ENCODE measurements at places on chromosomes 4 and X.

GRCh38 chr4:155667568-155668511 is 1.2 kb downstream of the GUCY1A1 start:
- no peak for DNase-seq

DNA sequence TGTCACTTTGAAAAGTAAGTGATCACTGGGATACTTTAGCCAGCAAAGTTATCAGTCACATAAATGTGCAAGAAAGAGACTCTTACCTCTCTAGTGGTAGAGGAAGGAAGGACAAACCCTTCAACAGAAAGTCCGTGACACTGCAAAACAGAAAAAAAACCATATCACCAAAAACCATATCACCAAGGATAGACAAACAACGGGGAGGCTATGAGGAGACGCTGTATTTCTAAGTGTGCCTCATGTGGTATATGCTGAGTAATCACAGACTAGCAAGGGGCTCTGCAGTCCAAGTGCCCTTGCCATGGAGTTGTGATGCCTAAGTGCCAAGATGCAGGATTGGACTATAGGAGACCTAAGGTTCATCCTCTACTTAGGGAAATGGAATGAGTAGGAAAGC is 11.5 kb upstream of the HDAC8 start:
- no peak for DNase-seq

DNA sequence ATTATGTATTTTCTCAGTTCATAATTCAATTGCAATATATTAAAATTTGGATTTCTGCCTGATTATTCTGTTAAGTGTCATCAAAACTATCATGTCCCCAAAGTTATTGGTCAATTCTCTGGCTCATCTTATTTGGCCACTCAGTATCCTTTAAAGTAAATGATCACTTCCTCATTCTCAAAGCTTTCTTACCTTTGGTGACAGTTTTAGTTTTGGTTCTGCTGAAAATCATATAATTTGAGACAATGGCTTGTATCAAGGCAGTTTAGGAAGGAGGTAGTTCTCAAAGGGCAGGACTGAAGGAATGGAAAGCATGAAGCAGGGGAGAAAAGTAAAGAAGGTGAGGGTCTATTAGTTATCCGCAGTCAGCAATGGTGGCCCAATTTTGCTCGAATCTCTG is 1832.1 kb downstream of the ARAP2 start:
- no peak for DNase-seq

DNA sequence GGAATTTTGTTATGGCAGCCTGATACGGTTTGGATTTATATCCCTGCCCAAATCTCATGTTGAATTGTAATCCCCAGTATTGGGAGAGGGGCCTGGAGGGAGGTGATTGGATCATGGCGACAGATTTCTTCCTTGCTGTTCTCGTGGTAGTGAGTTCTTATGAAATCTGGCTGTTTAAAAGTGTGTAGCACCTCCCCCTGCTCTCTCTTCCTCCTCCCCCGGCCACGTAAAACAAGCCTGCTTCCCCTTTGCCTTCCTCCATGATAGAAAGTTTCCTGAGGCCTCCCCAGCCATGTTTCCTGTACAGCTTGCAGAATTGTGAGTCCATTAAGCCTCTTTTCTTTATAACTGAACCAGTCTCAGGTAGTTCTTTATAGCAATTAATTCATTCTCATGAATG is 37.9 kb downstream of the SUPT20HL2 start:
- no peak for DNase-seq

DNA sequence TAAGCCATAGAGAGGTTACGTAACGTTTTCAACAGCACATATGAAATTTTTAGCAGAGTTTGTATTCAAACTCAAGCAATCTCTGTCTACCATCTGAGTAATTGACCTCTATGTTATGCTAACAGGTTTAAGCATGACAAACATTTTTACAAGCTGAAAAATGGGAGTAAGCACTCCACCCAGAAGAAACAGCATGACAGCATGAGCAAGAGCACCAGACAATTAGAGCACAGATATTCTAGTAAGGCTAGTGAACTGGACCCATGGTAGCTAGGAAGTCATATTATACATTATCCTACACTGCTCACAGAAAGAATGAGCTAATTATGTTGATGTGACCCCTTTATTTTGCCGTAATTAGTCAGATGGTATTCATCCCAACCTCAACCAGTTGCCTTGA is 200.5 kb downstream of the PABPC4L start:
- DNase-seq: no peak

- no peak for DNase-seq
Measured at GRCh38 chr4:159689526-159689925, 586.6 kb downstream of the RAPGEF2 start.

- DNase-seq: no peak
Measured at GRCh38 chr4:40280586-40280985, 54.5 kb upstream of the CHRNA9 start.

- no peak for DNase-seq
Measured at GRCh38 chr4:124641715-124642381, 70.7 kb downstream of the ANKRD50 start.

DNA sequence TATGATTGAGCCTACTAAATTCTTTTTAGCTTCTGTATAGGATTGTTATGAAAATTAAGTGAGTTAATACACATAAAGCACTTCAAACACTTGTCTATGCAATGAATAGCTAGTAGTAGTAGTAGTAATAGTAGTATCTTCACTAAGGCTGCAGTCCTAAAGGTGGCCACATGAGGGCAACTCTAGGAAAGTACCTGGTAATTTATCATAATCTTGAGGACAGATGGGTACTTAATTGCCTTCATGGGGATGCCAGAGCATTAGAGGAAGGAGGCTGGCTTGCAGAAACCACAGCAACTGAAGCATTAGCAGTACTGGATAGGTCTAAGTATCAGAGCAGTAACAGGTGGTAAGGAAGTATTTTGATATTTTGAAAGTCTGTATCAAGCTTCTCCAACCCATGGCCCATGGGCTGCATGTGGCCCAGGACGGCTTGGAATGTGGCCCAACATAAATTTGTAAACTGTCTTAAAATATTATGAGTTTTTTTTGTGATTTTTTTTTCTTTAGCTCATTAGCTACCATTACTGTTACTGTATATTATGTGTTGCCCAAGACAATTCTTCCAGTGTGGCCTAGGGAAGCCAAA is 17.3 kb downstream of the NIPAL1 start:
- DNase-seq: no peak

- DNase-seq: no peak
Measured at GRCh38 chr4:17109126-17109525, 210.7 kb upstream of the LDB2 start.

GRCh38 chr4:73415807-73416238 is 11.7 kb downstream of the ALB start:
- DNase-seq: no peak

DNA sequence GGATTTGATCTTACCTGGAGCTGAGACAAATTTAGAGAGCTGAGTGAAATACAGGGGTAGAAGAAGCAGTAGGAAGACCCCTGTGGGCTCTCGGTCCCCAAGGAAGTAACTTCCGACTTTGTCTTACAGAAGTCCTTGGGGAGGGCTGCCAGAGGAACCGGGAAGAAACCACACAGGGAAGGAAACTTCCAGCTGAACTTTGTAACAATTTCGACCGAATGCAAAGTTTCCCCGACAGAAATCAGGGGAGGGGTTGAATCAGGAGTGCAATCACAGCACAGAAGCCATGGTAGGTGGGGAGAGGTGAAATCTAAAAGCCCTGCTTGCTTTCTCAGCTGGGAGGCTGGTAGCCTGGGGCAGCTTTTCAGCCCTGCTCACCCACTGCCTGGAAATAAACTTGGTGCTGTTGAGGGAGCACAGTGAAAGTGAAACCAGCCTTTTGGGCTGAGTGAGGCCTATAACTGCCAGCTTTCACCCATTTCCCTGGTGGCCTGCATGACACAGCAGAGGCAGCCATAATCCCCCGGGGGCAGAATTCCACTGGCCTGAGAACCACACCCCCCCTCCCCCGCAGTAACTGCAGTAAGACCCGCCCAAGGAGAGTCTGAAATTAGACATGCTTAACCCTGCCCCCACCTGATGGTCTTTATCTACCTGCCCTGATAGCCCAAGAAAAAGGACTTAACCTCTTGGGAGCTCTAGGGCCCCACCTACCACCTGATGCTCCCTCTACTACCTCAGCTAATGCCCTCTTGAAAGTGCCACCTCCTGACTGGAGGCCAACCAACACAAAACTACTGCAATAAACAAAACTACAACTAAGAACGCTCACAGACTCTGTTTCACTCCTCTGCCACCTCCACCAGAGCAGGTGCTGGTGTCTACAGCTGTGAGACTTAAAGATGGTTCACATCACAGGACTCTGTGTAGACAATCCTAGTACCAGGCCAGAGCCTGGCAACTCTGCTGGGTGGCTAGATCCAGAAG is 248.2 kb downstream of the PARM1 start:
- DNase-seq: no peak

DNA sequence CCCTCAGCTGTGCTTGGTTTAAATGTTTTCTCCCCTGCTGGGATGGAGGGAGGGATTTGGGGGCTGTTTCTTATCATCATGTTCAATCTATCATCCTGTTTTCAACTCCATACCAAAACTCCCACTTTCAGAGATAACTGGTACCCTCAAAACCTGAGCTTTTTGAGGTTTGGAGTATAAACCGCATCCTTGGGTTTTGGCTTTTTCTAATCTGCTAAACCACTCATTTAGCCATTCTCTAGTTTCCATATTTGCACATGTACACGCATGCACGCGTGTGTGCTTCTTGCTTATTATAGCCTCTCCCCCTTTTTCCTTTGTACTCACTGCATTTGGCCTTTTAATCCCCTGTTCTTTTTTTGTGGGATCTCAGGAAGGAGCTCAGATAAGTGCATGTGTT is 116.7 kb upstream of the TEX13D start:
- DNase-seq: no peak

GRCh38 chr4:41141900-41142299 is 72.4 kb downstream of the APBB2 start:
- no peak for DNase-seq

DNA sequence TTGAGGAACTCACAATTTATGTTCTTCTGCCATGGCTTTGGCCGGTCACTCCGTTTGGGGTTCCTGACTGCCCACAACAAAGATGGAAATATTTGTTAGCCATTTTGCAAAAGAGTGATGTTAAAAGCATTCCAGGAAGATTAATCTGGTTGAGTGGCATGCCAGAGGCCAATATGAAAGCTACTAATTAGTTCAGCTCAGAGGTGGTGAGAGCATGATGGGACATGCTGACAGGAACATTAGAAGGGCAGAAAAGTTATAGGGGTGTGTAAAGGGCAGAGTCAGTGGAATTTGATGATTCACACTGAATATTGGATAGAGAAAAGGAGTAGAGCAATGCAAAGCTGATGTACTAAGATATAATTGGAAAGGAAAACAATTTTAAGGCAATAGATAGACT is 94.4 kb downstream of the TLL1 start:
- DNase-seq: no peak

DNA sequence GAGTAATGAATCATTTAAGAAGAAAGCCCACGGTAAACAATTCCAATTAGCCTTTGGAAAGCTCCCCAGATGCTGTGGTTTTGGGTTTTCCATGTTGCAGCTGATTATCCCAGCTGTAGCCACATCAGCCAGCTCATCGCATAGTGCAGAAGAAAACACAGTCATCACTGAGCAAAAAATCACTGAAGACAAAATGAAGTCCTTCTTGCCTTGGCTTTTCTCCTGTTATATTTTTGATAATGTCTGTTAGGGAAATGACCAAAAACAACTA is 193.0 kb upstream of the C1QTNF7 start:
- no peak for DNase-seq

GRCh38 chr4:156596706-156597329 is 374.8 kb downstream of the PDGFC start:
- no peak for DNase-seq

DNA sequence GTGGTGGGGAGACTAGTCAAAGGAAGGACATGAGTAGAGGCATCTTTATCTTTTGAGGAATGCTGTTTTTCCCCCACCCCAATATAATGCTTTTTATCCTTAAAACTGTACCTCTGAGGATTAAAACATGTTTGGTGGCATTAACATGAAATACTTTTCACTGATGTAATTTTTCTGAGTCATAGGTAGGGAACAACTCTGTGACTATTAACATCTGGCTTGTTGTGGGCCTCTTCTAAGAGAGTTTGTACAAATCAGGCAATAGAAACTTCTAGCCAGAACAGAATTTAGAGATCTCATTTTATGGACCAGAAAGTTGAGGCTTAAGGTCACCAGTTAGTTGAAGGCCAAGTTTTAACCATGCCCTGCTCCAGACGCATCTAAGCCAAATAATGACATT is 207.6 kb downstream of the SOX3 start:
- no peak for DNase-seq

DNA sequence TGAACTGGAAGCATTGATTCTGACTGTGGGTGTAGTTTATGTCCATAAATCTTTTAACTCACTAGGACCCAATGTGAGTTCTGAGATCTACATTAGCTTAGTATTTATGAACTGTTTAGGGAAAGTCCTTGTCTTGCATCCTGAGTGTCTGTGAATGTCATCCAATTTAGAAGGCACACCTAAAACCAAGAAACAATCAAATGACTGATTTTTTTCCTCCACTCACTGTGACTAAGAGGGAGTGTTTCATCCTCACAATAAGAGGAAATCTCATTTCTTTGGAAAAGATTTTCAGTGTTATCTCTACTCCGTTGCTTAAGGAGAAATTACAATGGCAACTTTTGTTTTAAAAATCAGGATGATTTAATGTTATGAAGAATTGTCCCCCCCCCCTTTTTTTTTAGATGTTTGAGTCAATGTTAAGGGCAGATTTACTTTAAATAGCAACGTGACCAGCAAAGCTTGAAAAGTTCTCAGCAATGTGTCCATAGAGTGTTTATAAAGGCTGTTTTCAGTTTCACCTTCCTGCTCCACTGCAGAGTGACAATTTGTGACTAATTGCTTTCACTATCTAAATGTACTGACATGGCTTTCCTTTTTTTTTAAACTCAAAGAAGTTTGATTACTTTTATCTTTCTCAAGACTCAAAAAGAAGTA is 173.0 kb downstream of the SPCS3 start:
- DNase-seq: no peak

GRCh38 chrX:136214551-136214950 is 36.6 kb downstream of the MAP7D3 start:
- no peak for DNase-seq

DNA sequence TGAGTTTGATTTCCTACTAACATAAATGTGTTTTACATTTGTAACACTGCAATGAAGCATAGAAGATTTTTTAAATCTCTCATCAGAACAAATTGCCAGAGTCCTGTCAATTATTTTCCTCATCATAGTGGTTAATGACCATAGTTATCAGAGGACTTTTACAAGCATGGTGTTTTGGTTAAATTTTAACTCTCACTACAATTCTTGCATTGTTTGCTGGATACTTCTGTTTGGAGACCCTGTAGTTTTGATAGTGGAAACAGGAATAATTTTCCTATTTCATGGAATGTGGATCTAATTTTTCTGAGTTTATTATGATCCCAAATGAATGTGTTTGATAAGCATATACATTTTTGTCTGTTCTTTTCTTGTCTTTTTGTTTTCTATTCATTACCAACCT is 16.8 kb downstream of the NIPAL1 start:
- no peak for DNase-seq

- no peak for DNase-seq
Measured at GRCh38 chr4:138400543-138400942, 158.4 kb upstream of the SLC7A11 start.

Data from omental fat pad (tissue), 4 donors.